ENCODE measurements at places on chromosomes 5 and 9.

DNA sequence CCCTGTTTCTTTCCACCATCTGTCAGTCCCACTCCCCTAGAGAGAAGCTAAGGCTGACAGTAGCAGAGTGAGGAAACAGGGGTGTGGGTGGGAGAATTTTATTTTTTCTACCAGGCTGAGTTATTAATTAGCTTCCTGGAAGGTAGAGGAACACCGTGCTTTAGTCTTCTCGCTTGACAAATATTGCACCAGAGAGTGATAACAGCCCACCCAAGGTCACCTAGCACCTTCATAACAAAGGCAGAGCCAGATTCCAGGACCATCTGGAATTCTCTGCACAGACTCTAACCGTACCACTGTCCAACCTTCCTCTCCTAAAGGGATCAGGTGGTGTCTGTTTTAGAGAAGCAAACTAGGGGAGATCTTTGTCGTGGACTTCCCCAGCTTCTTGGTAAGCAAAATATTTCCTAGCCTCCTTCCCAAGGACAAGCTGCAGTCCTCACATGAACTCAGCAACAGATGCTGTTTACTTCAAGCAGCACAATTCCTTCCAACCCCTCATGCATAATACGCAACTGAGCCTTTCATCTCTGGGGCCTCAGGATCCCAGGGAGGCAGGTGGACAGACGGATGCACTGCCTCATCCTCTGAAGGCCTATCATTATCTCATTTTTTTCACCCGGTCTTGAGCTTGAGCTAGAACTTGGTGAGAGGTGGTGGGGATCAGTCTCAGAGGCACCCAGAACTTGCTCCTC lies 308.7 kb upstream of the BRINP1 start:
- no peak for DNase-seq

GRCh38 chr5:128631771-128632170 lies 93.7 kb upstream of the FBN2 start:
- no peak for DNase-seq

DNA sequence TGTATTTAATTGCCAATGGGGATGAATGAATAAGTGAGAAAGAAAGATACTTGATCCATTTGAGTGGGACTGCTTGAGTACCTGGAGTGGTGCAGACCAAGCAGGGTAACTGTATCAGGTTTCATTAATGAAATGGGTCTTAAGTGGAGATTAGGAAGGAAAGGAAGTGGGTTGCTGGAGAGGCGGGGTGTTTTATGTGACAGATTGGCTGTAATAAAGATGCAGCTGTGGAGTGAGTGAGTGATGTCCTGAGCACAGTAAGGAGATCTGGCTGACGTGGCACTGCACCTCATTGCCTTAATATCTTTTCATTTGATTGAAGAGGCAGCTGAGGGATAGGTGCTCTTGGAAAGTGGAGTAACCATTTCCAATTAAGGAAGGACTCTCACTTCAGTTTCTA lies 161.0 kb upstream of the CCDC152 start:
- no peak for DNase-seq

- DNase-seq = no peak
These were observed 383.7 kb downstream of the TLE1 start for GRCh38 chr9:81305561-81306182.

- DNase-seq = no peak
These were observed 29.2 kb downstream of the STOM start for GRCh38 chr9:121340676-121341392.

GRCh38 chr5:138937392-138938387 lies 62.6 kb upstream of the LRRTM2 start:
- no peak for DNase-seq

GRCh38 chr9:131218370-131218769 lies 57.9 kb downstream of the FAM78A start:
- DNase-seq = no peak

GRCh38 chr5:178532236-178532635 lies 58.0 kb downstream of the COL23A1 start:
- no peak for DNase-seq

GRCh38 chr5:5404381-5404780 lies 18.1 kb upstream of the ICE1 start:
- no peak for DNase-seq

DNA sequence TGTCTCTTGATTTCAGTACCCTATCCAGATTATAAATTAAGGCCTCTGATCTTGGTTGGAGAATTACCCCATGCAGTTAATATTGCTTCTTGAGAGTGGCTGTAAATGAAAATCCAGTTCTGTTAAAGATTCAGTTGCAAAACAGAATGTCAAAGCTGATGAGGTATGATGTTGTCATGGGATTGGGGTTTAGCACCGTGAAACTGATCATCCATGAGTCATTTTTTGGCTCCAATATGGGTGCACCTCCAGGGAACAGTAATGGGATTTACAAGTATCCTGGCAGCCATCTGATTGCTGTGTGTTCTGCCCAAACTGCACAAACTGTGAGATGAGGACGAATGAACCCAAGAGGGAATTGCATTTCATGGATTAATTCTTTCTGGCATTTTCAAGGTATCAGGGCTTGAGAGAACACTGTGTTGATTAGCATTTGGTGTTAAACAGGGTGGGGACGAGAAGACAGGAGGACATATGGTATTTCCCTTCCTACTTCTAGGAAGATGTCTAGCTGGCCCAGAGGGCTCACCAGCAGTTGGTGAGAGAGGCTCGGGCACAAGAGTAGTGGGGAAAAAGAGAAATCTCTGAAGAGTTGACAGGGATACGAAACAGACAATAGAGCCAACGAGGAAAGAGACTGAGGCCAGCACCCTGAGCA lies 214.7 kb downstream of the GAS1 start:
- DNase-seq = peak; percentile 94

DNA sequence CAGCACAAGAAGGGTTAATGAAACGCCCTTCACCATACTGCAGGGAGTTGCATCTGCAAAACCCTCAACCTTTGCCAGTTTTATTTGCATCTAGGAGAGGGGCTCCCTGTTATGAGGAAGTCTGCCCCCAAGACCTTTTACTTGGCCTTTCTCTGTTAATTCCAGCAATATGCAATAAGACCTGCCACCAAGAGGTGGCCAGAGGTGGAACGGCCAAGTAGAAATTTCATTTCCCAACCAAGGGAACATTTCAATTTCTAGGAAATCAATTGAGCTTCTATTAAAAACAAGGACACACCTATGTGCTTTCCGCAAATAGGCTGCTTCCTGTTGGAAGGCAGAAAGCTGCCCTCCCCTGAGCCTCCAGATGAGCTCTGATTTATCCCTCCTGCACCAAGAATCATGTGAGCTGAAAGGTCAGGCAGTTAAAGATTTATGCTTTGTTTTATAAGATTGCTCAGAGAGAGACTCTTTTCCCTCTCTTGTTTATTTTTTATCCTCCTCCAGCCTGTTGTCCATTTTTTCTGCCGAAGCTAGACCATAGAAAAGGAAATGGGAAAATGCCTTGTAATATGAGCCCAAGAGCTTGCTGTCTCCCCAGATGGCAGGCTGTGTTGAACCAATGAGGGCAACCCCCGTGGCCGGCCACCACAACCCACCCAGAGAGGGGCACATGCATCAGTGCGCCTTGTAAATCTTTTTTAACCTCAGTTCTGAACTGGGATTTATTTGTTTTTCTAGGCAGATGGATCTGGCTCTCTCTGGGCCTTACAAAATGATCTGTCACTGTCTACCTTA lies 572.8 kb downstream of the TLE1 start:
- DNase-seq = no peak

DNA sequence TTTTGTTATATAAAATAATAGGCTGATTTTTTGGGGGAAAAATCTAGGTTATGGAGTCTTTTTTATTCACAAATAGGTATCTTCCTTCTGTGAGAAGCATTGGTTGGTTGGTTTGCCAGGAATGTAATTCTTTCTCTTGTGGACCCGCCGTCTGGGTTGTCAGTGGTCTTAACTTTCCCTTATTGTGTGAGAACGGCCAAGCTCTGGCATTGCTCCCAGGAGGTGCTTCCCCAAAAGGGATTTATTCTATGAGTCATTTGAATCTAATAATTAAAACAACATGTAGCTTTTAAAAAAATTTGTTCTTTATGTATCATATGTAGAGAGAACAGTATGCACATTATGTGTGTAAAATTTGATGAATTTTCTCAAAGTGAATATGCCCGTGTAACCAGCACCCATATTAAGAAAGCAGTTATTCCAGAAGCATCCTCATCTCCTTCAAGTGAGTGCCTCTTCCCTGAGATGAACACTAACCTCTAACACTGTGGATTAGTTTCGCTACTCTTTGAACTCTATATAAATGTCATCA lies 114.4 kb downstream of the MAST4 start:
- peak; percentile 75 for DNase-seq

GRCh38 chr9:129287619-129288305 lies 109.7 kb upstream of the IER5L start:
- DNase-seq = no peak

DNA sequence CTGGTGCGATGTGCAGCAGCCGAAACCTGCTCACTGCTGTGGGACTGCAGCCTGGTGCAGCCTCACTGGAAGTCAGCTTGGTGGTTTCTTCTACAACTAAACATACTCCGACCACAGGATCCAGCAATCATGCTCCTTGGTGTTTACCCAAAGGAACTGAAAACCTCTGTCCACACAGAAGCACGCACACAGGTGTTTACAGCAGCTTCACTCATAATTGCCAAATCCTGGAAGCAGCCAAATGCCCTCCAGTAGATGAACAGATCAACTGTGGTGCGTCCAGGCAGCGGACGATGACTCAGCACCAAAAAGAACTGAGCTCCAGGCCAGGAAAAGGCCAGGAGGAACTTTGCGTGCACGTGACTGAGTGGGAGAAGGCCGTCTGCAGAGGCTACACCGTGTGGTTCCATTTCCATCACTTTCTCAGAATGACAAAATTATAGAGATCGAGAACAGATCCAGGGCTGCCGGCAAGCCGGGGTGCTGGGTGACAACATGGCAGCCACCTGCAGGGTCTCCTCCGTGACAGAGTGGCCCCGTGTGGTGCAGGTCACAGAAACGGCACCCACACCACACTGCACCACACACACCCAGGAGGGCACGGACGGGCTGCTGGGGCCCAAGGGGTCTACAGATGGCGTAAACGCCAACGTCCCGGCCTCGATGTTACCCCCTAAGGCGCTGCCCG lies 23.1 kb upstream of the NSMF start:
- peak; percentile 26 for DNase-seq

GRCh38 chr5:3297853-3298252 lies 297.8 kb upstream of the IRX1 start:
- no peak for DNase-seq

DNA sequence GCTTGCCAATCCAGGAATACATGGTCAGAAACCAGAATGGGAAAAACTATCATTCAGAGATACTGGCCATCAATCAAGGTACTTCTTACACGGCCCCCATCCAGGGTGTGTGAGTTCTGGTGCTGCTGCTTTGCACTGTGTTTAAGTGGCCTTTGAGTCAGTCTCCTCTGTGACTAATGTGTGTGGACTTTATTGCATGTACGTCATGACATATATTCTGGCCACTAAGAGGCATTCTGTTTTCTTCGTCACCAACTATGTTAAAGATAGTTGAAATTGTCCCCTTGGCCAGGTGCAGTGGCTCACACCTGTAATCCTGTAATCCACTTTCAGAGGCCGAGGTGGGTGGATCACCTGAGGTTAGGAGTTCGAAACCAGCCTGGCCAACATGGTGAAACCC lies 8.5 kb downstream of the EXOSC3 start:
- no peak for DNase-seq

DNA sequence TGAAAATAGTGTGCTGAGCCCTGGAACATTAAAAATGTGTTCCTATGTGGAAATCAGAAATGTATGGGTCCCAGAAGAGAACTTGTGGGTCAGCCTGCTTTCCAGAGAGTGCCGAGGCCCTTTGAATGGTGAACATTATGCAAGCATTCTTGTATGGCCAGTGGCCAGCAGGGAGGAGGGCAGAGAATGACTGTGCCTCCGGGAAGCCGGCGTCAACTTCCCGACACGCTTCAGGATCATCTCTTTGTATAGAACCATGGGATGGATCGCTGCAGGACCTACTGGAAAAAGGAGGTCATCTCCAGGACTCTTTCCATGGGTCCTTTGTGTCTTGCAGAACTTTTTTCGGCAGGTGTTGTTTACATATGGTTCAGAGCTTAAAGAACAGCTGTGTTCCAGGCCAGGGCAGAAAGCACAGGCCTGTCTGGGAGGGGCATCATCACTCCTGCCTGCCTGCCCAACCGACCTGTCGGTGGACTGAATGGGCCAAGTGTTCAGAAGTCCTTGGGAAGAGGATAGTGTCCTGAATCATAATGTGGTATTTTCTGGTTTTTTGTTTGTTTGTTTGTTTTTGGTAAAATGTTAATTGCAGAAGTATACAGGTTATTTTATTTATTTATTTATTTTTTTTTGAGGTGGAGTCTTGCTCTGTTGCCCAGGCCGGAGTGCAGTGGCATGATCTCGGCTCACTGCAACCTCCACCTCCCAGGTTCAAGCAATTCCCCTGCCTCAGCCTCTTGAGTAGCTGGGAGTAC lies 9.0 kb downstream of the PRRC2B start:
- peak; percentile 82 for DNase-seq

DNA sequence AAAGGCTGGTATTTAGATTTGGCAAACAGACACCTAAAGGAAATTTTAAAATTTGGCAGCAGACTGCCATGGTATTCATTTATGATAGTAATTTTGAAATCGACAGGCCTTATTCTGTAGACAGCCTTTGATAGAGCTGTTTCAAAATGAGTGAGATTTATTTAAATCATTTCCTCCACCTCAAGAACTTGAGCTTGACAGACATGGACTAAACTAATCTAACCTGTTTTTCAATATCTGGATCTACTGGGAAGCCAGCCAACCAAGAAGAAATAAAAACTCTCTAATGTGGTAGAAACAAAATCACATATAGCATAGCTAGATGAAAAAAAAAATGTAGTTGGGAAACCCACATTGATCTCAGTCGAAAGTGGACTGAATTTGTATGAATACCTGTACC lies 56.9 kb upstream of the RASA1 start:
- DNase-seq = no peak

DNA sequence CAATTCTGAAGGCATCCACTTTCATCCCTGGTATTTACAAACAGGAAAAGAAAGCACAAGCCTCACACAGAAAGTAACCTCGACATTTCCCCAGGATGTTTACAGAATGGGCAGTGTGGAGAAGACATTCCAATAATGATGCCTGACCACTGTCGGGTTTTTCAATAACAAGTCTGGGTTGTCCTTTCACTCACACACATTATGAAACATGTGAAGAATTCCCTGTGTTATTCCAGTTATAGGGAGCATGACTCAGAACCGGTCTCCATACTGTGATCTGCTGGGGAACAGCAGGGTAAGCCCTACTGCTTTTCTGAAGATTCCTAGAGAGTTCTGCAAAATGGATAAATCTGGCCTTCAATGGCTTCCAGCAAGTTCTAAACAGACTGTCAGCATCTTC lies 155.3 kb downstream of the ADAMTS12 start:
- DNase-seq = no peak

- DNase-seq = no peak
These were observed 70.6 kb downstream of the TENT4A start for GRCh38 chr5:6783787-6784186.

GRCh38 chr5:43422143-43422542 lies 10.0 kb upstream of the CCL28 start:
- no peak for DNase-seq

GRCh38 chr9:121650217-121651007 lies 1.0 kb upstream of the DAB2IP start:
- DNase-seq = peak; percentile 41

- no peak for DNase-seq
These were observed 55.0 kb upstream of the TRPC7 start for GRCh38 chr5:136420168-136420898.
